Transverse colon (tissue), 4 donors: ENCODE measurements at places on chromosomes 11 and 22. TPM values are rescaled to one million over a fixed set of nuclear protein-coding genes. Genes with fewer than 3 reads are reported as not detected.
A peak's percentile ranks its signal among the peaks of the same experiment; 100 is the strongest.

- DNase-seq, result no peak
- no peaks in the 10 kb centered on the region for H3K36me3 ChIP-seq
- H3K4me3 ChIP-seq, result no peak overlapping the region
- no peaks in the 10 kb centered on the region for H3K4me1 ChIP-seq
- no peak overlapping the region for H3K27ac ChIP-seq
Measured at GRCh38 chr11:81916451-81916850, 817.2 kb downstream of the FAM181B start.

- no peaks in the 10 kb centered on the region for H3K36me3 ChIP-seq
- H3K4me1 ChIP-seq, result no peaks in the 10 kb centered on the region
- H3K27ac ChIP-seq, result no peak overlapping the region
- H3K4me3 ChIP-seq, result no peak overlapping the region
Measured at GRCh38 chr11:67006029-67006884, 16.7 kb upstream of the SYT12 start.

- no peak for DNase-seq
- no peak overlapping the region for H3K4me3 ChIP-seq
- H3K4me1 ChIP-seq, result no peaks in the 10 kb centered on the region
- no peaks in the 10 kb centered on the region for H3K27me3 ChIP-seq
- H3K27ac ChIP-seq, result no peak overlapping the region
Measured at GRCh38 chr11:21774212-21774611, 418.7 kb upstream of the ANO5 start.

Gene BCO2
- total RNA-seq, result 2.8 TPM

DNA sequence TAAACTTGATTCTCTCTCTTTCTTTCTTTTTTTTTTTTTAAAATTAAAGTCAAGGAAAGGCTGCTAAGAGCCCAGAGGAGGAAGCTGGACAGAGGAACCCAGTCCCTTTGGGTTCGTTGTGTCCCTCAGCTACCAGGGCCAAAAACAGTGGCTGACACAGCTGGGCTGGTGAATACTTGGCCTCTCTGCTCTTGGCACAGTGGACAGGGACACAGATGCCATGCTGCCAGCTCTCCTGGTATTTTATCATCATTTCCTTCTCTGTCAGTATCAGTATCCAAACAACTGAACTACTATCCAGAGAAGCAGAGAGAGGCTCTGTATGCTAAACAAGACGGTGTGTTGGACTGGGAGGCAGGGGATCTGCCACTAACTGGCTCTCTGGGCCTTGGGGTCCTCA lies 123.7 kb upstream of the CCDC90B start:
- DNase-seq, result no peak
- H3K4me3 ChIP-seq, result no peak overlapping the region
- no peaks in the 10 kb centered on the region for H3K27me3 ChIP-seq
- H3K36me3 ChIP-seq, result no peaks in the 10 kb centered on the region
- H3K27ac ChIP-seq, result no peak overlapping the region

DNA sequence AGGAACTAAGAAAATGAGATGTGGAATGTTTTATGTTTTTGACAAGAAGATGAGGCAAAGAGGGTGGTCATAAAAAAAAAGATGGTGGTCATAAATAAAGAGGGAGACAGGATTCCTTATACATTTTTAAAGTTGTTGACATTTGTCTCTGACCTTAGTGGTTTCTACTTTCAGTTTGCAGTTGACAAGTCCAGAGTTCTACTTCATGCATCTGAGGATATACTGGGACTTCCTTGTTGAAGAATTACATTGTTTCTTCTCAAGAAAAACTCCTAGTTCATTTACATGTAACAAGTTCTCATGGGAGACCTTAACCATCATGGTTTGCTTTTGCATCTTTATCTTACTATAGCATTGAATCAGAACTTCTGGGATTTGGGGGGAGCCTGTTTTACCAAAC lies 1.2 kb downstream of the OR6X1 start:
- H3K4me1 ChIP-seq, result no peaks in the 10 kb centered on the region
- no peaks in the 10 kb centered on the region for H3K27me3 ChIP-seq
- no peak overlapping the region for H3K4me3 ChIP-seq
- H3K27ac ChIP-seq, result no peak overlapping the region
- no peak for DNase-seq

GRCh38 chr11:121552154-121552553 lies 99.4 kb upstream of the SORL1-AS1 start:
- H3K4me1 ChIP-seq, result no peaks in the 10 kb centered on the region
- H3K4me3 ChIP-seq, result no peak overlapping the region
- no peaks in the 10 kb centered on the region for H3K36me3 ChIP-seq
- DNase-seq, result no peak

DNA sequence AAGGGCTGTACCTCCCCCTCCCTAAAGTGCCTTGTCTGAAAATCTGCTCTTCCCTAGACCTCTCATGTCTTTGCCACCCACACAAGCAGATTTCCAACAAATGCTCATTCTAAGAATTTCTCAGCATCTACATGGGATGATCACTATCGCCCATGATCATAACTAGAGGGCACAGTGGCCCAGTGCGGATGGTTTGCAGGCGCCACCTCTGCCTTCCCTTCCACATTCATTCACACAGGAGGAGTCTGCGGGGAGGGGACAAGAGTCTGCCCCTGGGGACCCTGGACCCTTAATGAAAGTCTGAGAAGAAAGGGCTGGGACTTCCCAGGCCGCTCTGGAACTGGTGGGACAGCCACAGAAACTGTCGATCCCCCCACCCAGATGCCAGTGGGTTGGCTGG lies 28.9 kb downstream of the KCTD17 start:
- H3K4me1 ChIP-seq, result no peaks in the 10 kb centered on the region
- H3K4me3 ChIP-seq, result no peak overlapping the region
- DNase-seq, result no peak
- H3K36me3 ChIP-seq, result no peaks in the 10 kb centered on the region

- no peaks in the 10 kb centered on the region for H3K27me3 ChIP-seq
- no peak for DNase-seq
- H3K4me3 ChIP-seq, result no peak overlapping the region
Measured at GRCh38 chr11:65204646-65205601, 23.2 kb downstream of the CAPN1 start.

Gene PNPLA5
- not detected for total RNA-seq

Gene TCF20
- 41.2 TPM for total RNA-seq

GRCh38 chr11:68399916-68400315 lies 60.6 kb upstream of the PPP6R3 start:
- no peak overlapping the region for H3K4me3 ChIP-seq
- no peaks in the 10 kb centered on the region for H3K27me3 ChIP-seq
- no peaks in the 10 kb centered on the region for H3K36me3 ChIP-seq
- H3K27ac ChIP-seq, result peak overlapping the region; percentile 84

Gene LRRC10B
- 1.1 TPM for total RNA-seq

DNA sequence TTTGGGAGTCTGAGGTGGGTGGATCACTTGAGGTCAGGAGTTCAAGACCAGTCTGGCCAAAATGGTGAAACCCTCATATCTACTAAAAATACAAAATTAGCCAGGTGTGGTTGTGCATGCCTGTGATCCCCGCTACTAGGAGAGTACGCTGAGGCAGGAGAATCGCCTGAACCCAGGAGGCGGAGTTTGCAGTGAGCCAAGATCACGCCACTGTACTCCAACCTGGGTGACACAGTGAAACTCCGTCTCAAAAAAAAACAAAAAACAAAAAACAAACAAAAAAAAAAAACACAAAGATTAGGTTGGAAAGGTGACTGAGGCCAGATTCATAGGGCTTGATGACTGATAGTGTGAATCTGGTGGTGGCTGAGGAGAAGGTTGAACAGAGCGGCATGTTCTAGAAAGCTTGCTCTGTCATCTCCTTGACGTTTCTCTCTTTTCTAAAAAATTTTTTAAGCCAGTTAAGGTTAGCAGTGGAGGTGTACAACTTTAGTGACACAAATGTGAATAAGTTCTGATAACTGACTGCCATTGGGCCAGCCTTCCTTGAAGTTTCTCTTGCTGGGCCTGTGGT lies 40.9 kb downstream of the TXN2 start:
- H3K4me1 ChIP-seq, result peaks cover 12% of the 10 kb centered on the region
- H3K27me3 ChIP-seq, result no peaks in the 10 kb centered on the region
- H3K27ac ChIP-seq, result peak overlapping the region; percentile 49
- no peaks in the 10 kb centered on the region for H3K36me3 ChIP-seq
- no peak for DNase-seq

- H3K4me1 ChIP-seq, result peaks cover 6% of the 10 kb centered on the region
- H3K36me3 ChIP-seq, result no peaks in the 10 kb centered on the region
- H3K27ac ChIP-seq, result no peak overlapping the region
- H3K27me3 ChIP-seq, result no peaks in the 10 kb centered on the region
Measured at GRCh38 chr22:17875631-17876030, 101.4 kb upstream of the BID start.

Gene CHKB
- total RNA-seq, result 83.0 TPM

GRCh38 chr11:90178751-90179150 lies 44.1 kb downstream of the CHORDC1 start:
- no peaks in the 10 kb centered on the region for H3K36me3 ChIP-seq
- no peaks in the 10 kb centered on the region for H3K4me1 ChIP-seq
- H3K4me3 ChIP-seq, result no peak overlapping the region
- no peak overlapping the region for H3K27ac ChIP-seq

DNA sequence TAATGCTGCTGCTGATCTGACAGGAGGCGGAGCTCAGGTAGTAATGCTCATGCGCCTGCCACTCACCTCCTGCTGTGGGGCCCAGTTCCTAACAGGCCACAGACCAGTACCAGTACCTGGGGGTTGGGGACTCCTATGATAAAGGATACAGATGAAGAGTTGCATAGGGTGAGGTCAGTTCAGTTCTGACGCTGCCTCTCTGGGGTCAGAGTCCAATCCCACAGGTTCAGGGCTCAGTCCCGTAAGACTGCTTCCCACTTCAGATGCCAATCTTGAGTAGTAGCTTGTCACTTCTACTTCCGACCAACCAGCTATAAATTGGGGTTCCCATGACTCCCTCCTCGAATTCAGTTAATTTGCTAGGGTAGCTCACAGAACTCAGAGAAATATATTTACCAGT lies 8.6 kb downstream of the ASRGL1 start:
- H3K27me3 ChIP-seq, result no peaks in the 10 kb centered on the region
- H3K4me1 ChIP-seq, result peaks cover 6% of the 10 kb centered on the region
- no peak overlapping the region for H3K4me3 ChIP-seq
- H3K36me3 ChIP-seq, result no peaks in the 10 kb centered on the region

Gene SYVN1
- total RNA-seq, result 72.6 TPM

DNA sequence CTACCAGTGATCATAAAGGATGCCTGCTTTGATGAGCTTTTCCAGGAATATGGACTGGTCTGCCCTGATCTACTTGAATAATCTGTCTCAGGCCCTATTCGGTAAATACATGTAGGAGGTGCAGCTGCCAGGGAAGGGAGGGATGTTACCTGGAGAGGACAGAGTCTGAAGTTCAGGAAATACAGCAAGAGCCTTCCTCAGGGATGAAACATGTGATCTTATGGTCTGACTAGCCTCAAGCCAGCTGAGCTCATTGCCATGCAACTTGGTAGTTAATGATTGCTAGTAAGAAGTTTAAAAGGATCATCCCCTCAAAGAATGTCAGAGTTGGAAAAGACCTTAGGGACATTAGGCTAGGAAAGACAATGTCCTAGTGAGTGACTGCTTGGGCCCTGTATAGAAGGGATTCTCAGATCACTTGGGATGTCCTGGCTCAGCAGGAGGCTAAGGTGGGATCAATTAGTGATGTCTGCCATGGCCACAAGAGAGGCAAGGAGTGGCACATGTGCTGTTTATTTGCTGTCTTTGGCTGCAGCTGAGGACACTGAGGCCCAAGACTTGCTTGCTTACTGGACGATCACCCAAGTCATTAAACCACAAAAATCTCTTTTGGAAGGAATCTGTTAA lies 18.5 kb downstream of the PTPRJ start:
- H3K4me3 ChIP-seq, result no peak overlapping the region
- peak; percentile 56 for DNase-seq
- H3K27ac ChIP-seq, result peak overlapping the region; percentile 62
- no peaks in the 10 kb centered on the region for H3K36me3 ChIP-seq
- H3K4me1 ChIP-seq, result no peaks in the 10 kb centered on the region

GRCh38 chr22:31662668-31663037 lies 638 bp upstream of the PISD start:
- H3K27me3 ChIP-seq, result no peaks in the 10 kb centered on the region
- no peak for DNase-seq
- H3K4me3 ChIP-seq, result peak overlapping the region; percentile 79
- no peaks in the 10 kb centered on the region for H3K36me3 ChIP-seq
- H3K27ac ChIP-seq, result peak overlapping the region; percentile 84

GRCh38 chr11:59818572-59818971 lies 8.0 kb upstream of the MRPL16 start:
- no peak overlapping the region for H3K4me3 ChIP-seq
- no peaks in the 10 kb centered on the region for H3K27me3 ChIP-seq
- peaks cover 9% of the 10 kb centered on the region for H3K4me1 ChIP-seq
- DNase-seq, result no peak
- H3K27ac ChIP-seq, result no peak overlapping the region

DNA sequence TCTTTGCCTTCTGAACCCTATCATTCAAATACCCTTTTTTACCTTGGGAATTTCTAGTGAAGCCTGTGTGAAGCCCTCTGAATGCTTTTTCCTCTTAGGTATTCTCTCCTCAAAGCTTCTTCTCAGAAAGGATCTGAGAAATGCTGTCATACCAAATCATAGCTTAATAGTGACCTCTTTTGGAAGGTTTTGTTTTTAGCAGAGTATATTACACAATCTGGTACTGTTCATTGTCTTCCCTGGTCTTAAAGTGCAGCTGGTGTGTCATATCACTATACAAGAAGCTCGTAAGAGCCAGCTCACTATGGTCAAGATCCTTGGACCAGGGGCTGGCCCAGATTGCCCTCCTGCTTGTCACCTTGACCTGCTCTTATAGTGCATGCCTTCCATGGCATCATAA lies 204.4 kb upstream of the ANO5 start:
- H3K4me3 ChIP-seq, result no peak overlapping the region
- H3K27me3 ChIP-seq, result no peaks in the 10 kb centered on the region
- no peak for DNase-seq
- no peaks in the 10 kb centered on the region for H3K36me3 ChIP-seq
- H3K27ac ChIP-seq, result no peak overlapping the region

Gene RASD2
- 19.7 TPM for total RNA-seq

DNA sequence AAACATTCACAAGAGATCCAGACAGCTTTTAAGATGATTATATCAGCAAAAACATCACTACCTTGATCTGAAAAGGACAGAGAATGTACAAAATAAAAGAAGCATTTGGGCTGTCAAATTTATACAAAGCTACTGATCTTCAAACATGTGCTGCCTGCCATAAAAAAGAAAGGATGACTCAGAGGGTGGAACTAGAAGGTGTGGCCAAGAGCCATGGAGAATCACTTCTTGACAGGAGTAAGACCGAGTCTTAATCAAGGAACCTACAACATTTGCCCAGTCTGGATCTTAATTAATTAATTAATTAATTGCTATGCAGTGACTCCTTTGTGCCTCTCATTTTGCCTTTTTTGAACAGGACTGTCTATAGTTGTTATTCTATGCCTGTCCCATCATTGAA lies 33.2 kb downstream of the C11orf96 start:
- H3K36me3 ChIP-seq, result no peaks in the 10 kb centered on the region
- H3K27me3 ChIP-seq, result no peaks in the 10 kb centered on the region
- no peak for DNase-seq
- no peak overlapping the region for H3K4me3 ChIP-seq
- H3K4me1 ChIP-seq, result no peaks in the 10 kb centered on the region

Gene GUCY1A2
- 0.55 TPM for total RNA-seq

DNA sequence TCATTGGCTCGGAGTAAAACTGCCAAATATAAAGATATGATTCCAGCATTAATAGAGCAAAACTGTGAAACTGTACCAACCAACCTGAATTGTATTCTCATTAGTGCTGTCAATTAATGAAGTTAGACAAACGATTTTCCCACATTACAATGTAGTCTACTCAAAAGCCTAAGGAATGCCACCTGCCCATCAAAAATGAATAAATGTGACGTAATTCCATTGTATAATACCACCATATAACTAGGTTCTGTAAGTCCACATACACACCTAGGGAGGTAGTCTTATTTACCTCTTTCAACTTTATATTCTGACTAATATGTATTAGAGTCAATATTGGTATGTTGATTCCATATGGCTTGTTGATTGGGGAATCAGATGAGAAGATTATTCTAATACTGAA lies 76.2 kb downstream of the FAM76B start:
- H3K27ac ChIP-seq, result no peak overlapping the region
- H3K36me3 ChIP-seq, result no peaks in the 10 kb centered on the region
- H3K4me3 ChIP-seq, result no peak overlapping the region
- no peaks in the 10 kb centered on the region for H3K27me3 ChIP-seq
- no peak for DNase-seq
